ENCODE measurements at places on chromosomes 13 and 19.

- no peak for DNase-seq
Measured at GRCh38 chr13:31267126-31267784, 67.5 kb downstream of the B3GLCT start.

- DNase-seq = no peak
Measured at GRCh38 chr19:48480183-48480557, 11.0 kb downstream of the CYTH2 start.

- DNase-seq = no peak
Measured at GRCh38 chr13:23652909-23653726, 82.9 kb downstream of the TNFRSF19 start.

- no peak for DNase-seq
Measured at GRCh38 chr19:29804493-29804892, 7.3 kb upstream of the CCNE1 start.

GRCh38 chr13:103471896-103472295 lies 405.7 kb upstream of the SLC10A2 start:
- no peak for DNase-seq

DNA sequence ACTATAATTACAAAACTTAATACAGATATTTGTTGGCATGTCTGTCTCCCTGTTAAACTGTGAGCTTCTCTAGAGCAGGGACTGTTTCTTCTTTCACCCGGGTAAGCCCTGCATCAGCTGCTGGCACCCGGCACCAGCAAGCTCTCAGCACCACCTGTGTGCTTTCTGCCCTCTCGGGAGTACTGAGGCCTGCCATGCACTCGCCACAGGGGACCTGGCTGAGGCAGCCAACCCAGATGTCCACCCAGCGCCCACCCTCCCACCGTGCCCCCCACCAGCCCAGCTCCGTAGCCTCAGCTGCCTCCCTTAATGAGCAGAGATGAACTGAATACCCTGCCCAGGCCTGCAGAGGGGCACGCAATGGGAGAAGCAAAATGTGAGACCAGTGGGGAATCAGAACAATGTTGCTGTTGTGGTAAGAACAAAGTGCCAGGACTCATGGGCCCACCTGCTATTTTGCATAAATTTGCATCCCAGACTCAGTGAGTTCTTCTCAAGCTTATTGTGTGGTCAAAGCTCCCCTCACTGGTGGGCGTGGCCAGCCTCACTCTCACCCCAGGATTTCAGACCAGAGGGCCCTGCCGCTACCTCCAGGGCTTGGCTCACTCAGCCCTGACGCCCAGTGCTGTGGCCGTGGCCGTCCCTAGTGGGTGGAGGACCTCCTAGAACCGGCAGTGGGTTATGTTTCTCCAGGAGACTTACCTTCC lies 14.6 kb upstream of the SERPINE3 start:
- DNase-seq = no peak

- no peak for DNase-seq
Measured at GRCh38 chr19:15252398-15253018, 20.3 kb upstream of the EPHX3 start.

DNA sequence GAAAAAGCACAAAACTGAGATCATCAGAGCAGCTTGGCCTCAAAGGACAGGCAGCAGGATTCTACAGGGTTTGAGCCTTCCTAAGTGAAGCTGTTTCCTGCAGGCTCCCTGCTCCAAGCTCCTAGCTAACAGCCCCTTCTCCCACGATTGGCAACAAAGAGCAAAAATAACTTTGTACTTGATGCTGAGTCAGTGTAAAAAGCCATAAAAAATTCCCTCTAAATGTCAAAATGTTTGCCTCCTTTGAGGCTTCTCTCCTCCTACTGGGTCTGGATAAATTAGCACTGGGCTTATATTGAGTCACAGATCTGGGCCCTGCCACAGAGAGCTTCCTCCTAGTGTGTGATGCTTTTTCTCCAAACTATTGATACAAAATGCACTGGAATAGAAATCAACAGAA lies 153.3 kb downstream of the TNFRSF19 start:
- no peak for DNase-seq

DNA sequence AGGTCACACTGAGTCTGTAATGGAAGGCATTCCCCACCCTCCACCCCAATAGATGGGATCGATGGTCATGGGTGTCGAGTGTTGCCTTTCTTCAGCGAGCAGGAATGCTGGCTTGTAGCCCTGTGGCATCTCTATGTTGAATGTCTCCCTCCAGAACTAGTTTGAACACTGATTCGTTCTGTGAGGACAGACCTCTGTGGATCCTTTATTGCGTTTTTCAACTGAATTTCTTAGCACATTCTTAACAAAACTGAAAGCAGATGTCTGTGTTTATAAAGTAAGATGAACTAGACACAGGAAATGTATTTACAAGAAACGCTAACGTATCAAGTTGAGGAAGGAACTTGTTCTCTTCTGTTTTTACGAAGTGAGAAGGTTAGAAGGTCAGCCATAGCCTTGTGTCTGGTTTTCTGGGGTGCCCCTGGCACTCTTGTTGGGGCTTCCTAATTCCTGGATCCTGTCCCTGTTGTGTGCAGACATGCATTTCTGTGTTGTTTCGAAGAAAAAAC lies 36.8 kb upstream of the TM9SF2 start:
- DNase-seq = no peak

GRCh38 chr19:33291623-33292534 lies 10.5 kb downstream of the CEBPA start:
- no peak for DNase-seq

All from esophagus squamous epithelium (tissue), 5 donors.